Right atrium auricular region (tissue), 2 donors: ENCODE measurements at places on chromosomes 16 and 17. TPM values are rescaled to one million over a fixed set of nuclear protein-coding genes. Genes with fewer than 3 reads are reported as not detected.
A peak's percentile ranks its signal among the peaks of the same experiment; 100 is the strongest.

PLSCR3 gene
- total RNA-seq, result 17.2 TPM

DNA sequence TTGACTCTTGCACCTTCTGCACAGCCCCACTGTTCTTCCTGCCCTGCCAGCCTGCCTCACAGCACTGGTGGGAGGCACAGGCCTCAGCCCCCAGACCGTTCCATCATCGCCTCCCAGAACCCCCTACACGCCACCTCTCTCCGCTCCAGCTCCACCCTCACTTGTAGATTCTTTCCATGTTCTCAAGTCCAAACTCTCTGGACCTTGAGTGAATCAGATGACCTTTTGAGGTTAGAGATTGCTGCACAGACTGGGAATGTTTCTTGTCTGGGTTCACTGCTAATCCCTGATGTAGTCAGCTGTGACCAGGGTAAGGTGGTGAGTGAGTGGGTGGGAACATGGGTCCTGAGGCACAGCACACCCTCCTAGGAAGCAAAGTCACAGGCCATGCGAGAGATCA is 272.4 kb downstream of the IRF8 start:
- no peak for DNase-seq

- DNase-seq, result no peak
Observed at GRCh38 chr16:1458977-1459341, 14.6 kb upstream of the CCDC154 start.

DNA sequence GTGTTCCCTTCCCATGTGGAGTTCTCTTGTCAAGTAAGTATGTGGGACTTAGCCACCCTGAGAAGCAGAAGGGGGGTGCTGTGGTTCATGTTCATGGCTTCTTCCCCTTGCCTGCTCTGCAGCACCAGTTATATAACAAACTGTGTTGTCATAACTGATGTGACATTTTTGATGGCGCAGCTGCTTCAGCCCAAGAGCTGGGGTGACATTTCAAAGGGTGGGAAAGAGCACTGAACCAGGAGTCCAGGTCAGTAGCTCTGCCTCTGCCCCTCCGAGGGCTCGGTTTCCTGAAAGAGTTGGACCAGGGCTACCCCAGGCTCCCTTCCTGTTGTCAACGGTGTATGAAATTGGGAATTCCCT is 7.4 kb downstream of the GNAO1 start:
- no peak for DNase-seq

GGA3 gene
- 18.5 TPM for total RNA-seq

- DNase-seq, result no peak
Observed at GRCh38 chr17:1967213-1967612, 57.9 kb downstream of the RTN4RL1 start.

DNA sequence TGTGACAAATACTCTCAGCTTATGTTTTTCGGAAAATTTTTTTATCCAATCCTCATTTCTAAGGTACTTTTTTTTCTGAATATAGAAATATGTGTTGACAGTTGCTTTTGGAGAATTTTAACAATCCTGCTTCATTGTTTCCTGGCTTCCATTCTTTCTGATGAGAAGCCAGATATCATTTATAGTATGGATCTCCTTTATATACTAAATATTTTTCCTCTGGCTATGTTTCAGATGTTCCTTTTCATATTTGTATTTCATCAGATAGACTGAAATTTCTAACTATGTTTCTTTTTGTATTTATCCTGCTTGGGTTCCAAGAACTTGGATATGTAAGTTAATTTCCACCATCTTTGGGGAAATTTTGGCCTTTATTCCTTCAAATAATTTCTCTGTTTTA is 138.9 kb upstream of the CDH11 start:
- no peak for DNase-seq

ENPP7 gene
- total RNA-seq, result not detected

DNA sequence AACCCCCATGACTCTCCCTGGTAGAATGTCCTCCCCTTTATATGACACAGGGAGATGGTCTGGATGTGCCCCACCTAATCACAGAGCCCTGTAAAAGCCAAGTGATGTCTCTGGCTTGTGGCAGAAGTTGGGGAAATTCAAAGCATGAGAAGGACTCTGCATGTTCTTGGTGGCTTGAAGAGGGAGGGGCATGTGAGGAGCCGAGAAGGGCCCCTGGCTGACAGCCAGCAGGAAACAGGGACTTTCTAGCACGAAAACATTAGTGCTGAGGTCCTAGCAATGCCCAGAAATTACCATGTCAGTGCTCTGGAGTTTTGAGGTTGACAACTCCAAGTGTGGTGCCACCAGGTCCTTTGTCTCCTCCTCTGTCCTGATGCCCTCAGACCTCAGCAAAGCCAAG is 75.9 kb downstream of the USP22 start:
- no peak for DNase-seq

GRCh38 chr17:42286411-42287221 is 1.7 kb upstream of the STAT5A start:
- peak; percentile 59 for DNase-seq

- DNase-seq, result no peak
Observed at GRCh38 chr16:73290258-73290657, 242.3 kb upstream of the ZFHX3 start.

DNA sequence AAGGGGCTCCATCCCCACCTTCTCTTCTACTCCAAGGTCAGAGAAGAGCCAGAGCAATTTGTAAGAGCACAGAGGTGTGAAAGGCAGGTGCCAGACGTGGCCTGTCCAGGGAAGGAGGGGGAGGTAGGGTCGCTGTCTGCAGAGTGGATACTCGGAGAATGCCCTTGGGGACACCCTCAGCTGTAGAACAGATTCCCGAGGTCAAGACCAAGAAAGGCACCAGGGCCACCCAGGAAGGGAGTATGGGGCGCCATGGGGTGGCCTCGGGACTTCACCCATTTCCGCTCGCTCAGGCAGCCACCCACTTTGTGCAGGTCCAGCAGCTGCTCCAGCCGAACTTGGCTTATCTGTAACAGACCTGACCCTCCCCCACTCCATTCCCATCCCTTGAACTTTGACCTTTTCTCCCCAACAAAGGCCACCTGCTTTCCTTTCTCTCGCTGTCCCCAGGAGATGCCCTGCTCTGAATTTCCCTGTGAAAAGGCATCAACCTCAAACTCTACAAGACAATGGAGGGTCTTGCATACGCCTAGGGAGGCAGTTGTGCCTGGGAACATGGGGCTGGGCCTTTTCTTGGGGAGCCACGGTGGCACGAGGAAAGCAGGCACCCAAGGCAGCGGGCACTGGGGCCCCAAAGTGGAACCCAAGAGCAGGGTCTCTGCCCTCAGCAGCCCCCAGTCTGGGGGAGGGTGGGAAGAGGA is 11.3 kb upstream of the AXIN2 start:
- DNase-seq, result no peak

- no peak for DNase-seq
Observed at GRCh38 chr17:80501741-80502577, 25.6 kb upstream of the NPTX1 start.

SP6 gene
- 2.7 TPM for total RNA-seq

TMC5 gene
- not detected for total RNA-seq

DNA sequence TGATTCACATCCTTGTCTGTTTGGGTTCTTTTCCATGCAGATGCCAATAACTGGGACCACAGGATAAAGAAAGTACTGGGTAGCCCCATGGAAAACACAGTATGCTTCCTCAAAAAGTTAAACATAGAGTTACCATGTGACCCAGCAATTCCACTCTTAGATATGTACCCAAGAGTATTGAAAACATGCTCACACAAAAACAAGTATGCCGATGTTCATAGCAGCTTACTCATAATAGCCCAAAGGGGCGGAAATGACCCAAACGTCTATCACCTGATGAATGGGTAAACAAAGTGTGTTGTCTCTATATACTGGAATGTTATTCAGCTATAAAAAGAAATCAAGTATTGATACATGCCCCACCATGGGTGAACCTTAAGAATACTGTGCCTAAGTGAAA is 55.4 kb downstream of the CYB5B start:
- peak; percentile 16 for DNase-seq

DNA sequence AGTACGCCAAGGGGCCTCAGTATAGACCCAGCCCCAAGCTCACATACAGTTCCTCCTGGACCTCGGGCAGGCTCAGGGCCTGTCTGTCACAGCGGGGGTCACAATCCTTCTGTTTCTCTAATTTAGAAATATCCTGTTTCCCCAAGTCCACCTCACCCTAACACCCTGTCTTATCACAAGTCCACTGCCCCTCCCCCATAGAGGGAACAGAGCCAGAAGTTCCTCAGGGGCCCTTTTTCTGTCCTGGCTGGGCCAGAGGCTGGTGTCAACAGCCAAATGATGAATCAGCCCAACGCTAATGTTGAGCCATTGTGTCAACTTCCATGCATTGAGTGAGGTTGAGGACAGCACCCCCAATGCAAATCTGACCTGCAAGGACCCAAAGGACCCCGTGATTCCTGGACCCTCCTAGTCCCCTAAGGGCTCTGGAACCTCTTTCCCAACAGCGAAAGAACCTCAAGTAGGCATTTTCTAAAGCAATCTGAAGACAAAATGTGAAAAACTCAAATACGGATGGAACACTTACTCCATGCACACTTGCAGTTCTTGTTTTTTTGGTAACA is 58.6 kb downstream of the PECAM1 start:
- peak; percentile 88 for DNase-seq

DNA sequence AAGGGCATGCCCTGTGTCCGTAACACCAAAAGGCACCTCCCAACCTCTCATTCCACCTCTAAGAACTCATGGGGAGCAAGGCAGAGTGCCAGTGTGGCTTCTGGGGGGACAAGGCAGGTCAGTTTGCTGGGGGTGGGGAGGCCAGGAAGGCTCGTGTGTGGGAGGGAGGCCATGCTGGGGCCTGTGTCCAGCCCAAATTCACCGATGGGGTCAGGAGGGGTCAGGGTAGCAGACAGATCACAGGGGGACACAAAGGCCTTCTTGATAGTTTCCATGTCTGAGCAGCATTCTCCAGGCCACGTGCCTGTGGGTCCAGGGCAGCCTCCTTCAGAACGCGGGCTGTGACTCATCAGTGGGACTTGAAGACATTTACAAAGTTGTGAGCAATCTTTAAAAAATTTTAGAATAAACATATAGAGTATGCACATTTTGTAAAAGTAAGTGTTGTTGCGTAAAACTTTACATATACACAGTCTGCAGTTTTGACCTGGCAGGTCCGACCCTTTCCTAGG is 20.9 kb downstream of the SPACA3 start:
- peak; percentile 44 for DNase-seq

DNA sequence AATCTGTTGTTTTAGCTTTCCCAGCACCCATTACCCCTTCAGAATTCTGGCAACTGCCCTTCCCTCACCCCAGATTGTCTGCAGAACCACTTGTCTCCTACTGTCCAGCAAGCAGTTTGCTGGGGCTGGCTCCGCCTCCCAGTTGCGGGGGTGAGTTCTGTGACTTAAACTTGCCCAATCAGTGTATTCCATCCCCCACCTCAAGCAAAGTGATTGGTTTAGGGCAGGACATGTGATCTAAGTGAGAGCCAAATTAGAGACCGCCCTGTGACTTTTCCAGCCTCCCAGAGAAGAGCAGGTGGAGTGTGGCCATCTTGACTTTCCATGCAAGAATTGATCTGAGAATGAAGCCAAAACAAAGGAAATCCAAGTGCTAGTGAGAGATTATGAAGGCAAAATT is 22.7 kb upstream of the SRCIN1 start:
- DNase-seq, result no peak

DNA sequence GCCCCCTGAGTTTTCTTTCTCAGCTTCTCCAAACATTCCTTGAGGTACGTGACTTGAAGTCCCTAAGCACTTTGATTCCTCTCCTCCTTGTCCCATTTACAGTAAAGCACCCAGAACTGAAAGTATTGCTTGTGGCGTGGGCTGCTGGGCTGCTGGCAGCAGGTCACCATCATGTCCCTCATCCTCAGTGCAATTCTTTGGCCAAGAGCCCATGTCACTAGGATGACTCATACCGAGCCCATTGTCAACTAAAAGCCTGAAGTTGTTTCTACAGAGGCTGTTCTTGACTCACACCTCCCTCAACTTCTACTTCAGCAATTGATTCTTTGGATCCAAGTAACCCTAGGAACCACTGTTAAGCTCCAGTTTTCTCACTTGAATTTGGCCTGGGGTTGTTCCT is 54.3 kb downstream of the KPNA2 start:
- peak; percentile 63 for DNase-seq

PIK3R6 gene
- total RNA-seq, result not detected

PSMC3IP gene
- total RNA-seq, result 1.6 TPM

TMEM204 gene
- total RNA-seq, result 42.2 TPM

DNA sequence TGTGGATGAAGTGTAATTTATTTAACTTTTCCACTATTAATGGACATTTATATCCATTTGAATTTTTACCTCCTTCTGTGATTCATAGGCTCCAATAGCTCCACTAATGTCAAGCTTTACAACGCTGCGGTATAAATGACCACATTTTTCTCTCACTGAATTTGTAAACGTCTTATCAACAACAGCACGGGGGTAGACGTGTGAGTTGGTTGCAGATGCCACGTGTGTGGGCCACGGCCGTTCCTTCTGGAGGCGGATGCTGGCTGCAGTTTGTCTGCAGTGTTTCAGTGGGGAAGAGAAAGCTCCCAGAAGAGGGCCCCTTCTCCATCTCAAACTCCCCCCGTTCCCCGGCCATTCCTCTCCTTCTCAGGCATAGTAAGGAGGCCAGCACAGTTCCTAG is 68.2 kb upstream of the XYLT1 start:
- no peak for DNase-seq

GRCh38 chr16:73232555-73233328 is 184.8 kb upstream of the ZFHX3 start:
- peak; percentile 73 for DNase-seq

DNA sequence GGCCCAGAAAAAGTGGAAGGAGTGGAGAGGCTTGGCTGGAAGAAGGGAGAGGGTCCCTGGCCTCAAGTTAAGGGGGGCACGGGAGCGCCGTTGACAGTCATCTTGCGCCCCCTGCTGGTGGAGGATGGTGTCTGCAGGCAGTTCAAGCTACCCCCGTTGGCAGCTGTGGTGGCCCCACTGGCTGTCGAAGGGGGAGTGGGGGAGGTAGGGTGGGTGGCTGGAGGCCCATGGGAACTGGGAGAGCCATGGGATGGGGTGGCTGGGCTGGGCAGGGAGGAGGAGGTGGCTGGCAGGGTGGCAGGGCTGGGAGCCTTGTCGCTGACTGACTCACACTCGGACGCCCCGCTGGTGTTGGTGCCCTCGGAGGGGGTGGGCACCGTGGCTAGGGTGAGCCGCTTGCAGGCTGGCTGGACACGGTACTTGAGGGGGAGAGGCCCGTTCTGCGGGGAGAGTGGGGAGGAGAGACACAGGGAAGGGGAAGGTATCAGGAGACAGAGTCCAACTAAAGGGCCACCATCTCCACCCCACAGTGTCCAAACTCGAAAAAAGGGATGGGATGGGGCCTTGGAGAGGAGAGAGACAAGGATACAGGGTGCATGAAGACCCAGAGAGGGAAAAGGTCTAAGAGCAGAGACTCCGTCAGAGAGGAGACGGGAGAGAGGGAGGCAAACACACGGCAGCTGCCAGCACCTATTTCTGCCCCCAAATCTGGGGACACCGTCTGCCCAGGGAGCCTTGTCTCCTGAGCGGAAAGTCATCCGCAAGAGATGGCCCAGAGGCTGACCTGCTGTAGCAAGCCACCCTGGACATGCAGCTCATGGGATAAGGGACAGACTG is 5.2 kb downstream of the CISD3 start:
- no peak for DNase-seq
